Esophagus muscularis mucosa (tissue), 4 donors: ENCODE measurements at places on chromosomes 11 and 22. TPM values are rescaled to one million over a fixed set of nuclear protein-coding genes. Genes with fewer than 3 reads are reported as not detected.

OR11H1 gene
- total RNA-seq, result not detected

ELMOD1 gene
- total RNA-seq, result 0.39 TPM

EIF3F gene
- total RNA-seq, result 447 TPM

POU2AF3 gene
- total RNA-seq, result 2.2 TPM

RAB39A gene
- total RNA-seq, result 0.69 TPM

CD3G gene
- total RNA-seq, result 0.33 TPM

P4HA3 gene
- total RNA-seq, result 1.2 TPM

OTOG gene
- total RNA-seq, result not detected

SYCE3 gene
- not detected for total RNA-seq

CD6 gene
- total RNA-seq, result not detected

NCAM1 gene
- 96.8 TPM for total RNA-seq

RASD2 gene
- total RNA-seq, result 18.4 TPM

TKFC gene
- 12.9 TPM for total RNA-seq

FGF19 gene
- not detected for total RNA-seq

DUSP8 gene
- total RNA-seq, result 3.5 TPM

MTCH2 gene
- total RNA-seq, result 35.7 TPM

PRR33 gene
- not detected for total RNA-seq

OR5D13 gene
- not detected for total RNA-seq

C11orf86 gene
- not detected for total RNA-seq

NEFH gene
- 1.2 TPM for total RNA-seq
